ENCODE measurements at places on chromosomes 1 and 21.

DNA sequence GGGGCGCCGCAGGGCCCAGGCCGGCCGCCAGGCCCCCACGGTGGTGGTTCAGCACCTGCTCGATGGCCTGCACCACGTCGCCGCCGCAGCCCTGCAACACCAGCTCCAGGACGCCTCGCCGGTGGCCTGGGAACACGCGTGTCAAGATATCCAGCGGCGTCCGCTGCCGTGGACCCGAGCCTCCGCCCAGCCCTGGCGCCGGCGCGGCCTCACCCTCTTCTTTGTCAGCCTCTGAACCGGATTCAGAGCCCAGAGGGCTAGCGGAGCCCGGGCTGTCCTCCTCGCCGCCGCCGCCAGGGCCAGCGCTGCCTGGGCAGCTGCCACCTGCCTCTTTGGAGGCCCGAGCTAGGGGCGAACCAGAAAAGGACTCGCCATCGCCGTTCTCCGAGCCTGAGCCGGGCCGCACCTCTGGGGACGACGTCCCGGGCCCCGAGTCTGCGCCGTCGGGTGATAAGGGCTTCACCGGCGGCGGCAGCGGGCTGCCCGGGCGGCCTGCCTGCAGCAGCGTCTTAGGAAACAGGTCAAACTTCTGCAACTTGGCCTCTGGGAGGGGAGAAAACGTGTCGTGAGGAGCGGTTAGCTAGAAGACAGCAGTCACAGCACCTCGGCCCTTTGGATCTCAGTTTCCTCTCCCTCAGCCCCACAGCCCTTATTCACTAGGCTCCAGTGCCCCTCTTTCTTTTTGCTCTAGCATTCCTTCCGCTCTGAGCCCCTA lies 3.9 kb downstream of the DMRTA2 start:
- DNase-seq = no peak

- no peak for DNase-seq
Measured at GRCh38 chr1:41560931-41561330, 76.4 kb upstream of the EDN2 start.

- DNase-seq = no peak
Measured at GRCh38 chr1:205775717-205776056, 405 bp upstream of the RAB29 start.

DNA sequence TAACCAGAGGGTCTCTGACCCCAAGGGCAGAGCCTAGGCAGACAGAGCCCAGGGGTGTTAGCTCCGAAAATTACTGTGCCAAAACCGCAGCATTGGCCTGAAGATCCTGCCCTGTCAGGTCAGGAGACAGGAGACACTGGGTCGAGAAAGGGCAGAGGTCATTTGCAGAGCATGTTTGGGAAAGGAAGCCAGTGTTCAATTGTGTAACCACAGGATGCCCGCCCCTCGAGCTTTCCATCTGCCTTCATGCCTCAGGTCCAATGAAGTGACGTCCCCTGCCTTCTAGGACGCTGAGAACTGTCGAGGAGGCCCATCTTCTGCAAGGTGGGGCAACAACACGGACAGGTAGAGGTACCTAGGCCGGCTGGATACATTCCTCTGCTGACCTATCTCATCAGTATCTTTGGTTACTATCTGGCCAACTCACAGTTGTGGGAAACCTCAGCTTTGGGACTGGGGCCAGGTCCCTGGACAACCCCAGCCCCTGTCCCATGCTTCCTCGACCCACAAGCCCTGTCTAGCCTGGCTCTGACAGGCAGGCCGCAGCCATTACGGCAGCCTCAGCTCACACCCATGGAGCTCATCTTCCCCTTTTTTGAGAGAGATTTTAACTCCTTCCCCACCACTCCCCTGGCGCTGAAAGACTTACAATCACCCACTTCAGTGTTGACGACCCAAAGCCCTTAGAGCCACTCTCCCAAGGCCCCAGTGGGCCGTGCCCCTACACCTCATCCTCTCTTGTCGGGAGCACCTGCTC lies 1.3 kb downstream of the ARL8A start:
- no peak for DNase-seq

GRCh38 chr21:34362670-34363069 lies 1.1 kb upstream of the KCNE2 start:
- no peak for DNase-seq

GRCh38 chr1:192809307-192810252 lies 741 bp downstream of the RGS2 start:
- no peak for DNase-seq

GRCh38 chr1:3192825-3193224 lies 123.8 kb downstream of the PRDM16 start:
- DNase-seq = no peak

GRCh38 chr1:231753313-231753712 lies 126.7 kb downstream of the DISC1 start:
- no peak for DNase-seq

GRCh38 chr21:27550287-27550686 lies 583.4 kb upstream of the ADAMTS5 start:
- DNase-seq = no peak

DNA sequence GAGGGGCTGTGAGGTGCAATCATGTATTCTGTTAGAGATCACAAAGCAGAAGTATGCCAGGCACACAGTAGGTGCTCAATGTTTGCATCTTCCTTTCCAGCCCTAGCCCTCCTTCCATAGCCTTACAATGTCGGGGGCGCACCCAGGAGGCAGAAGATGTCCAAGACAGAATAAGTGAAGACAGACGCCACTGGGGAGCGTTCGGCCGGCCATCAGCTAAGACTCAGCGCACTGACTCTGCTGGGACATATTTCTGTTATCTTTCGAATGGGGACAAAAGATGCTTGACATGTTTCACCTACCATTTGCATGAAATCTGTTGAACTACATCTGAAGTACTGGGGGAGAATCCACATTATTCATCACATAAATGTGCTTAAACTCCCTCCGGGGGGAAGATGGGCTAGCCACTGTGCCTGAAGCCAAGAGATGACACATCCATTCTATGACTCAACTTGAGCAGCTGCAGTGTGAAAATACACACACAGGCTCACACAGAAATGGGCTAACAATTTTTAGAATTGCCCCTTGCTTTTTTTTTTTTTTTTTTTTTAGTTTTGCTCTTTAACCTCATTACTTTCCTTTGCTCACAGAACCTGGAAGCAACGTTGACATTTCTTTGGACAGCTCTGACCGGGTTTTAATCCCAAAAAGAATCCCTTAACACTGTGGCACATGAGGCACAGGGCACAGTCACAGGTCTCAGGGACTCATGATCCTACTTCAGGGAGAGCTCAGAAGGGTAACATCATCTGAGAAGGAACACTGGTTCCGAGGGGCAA lies 7.9 kb downstream of the TIAM1 start:
- DNase-seq = peak; percentile 80

DNA sequence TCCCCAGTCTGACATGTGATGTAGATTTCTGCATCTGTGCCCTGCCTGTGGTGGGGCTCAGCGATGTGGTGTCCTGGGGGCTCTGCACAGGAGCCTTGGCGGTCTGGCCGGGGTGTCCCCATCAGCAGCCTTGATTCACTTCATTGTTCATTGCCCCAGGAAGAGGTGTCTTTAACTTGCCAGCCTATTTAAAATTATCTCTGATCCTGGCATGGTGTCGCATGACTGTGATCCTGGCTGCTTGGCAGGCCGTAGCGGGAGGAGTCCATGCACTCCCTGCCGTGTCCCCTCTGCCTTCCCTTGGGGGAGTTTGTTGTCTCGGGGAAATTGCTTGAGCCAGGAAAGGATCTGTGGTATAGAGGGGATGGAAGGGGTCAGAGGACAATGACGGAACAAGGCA lies 59.9 kb downstream of the TRIM11 start:
- no peak for DNase-seq

GRCh38 chr21:36379251-36379650 lies 5.9 kb upstream of the CHAF1B start:
- no peak for DNase-seq

DNA sequence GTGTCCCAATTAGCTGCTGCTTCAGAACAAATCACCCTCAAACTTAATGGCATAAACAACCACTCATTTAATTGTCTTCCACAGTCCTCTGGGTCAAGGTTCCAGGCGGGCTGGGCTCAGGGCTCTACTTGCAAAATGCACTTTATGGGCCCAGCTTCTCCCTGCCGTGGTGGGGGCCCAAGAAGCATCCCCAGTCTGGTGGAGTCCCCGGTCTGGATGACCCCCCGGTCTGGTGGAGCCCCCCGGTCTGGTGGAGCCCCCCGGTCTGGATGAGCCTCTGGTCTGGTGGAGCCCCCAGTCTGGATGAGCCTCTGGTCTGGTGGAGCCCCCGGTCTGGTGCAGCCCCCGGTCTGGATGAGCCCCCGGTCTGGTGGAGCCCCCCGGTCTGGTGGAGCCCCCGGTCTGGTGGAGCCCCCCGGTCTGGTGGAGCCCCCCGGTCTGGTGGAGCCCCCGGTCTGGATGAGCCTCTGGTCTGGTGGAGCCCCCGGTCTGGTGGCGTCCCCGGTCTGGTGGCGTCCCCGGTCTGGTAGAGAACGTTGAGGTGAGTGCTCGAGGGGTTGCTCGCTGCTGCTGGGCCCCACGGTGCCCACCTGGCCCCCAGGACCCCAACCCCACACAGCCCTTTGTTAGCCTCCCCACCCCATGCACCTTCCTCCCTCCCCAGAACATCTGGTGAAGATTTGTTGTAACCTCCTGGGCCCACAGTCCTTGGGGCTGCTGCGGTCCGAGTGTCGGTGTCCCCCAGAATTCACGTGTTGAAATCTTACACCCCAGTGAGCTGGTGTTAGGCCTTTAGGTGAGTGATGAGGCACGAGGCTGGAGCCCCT lies 33.8 kb downstream of the POFUT2 start:
- DNase-seq = peak; percentile 12
